ENCODE measurements at places on chromosomes 6 and 20.
A peak's percentile ranks its signal among the peaks of the same experiment; 100 is the strongest.

GRCh38 chr20:48329031-48329615 is 498.7 kb downstream of the PREX1 start:
- DNase-seq, result no peak

DNA sequence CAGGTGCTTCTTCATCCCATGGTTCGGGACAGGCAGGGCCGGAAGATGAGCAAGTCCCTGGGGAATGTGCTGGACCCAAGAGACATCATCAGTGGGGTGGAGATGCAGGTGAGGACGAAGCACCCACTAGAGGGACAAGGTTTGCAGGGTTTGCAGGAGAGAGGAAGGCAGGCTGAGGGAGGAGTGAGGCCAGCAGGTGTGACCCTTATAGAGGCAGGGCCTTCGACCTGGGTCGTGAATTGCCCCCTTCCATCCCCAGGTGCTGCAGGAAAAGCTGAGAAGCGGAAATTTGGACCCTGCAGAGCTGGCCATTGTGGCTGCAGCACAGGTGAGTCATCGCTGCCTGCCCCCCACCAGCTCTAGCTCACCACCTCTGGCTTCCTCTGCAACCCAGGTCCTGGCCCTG is 8.4 kb downstream of the VARS2 start:
- DNase-seq, result no peak

GRCh38 chr6:125598422-125598821 is 151.0 kb upstream of the HEY2 start:
- peak; percentile 78 for DNase-seq

- DNase-seq, result no peak
Measured at GRCh38 chr6:49541936-49542335, 8.5 kb upstream of the C6orf141 start.

- no peak for DNase-seq
Measured at GRCh38 chr6:91412532-91412931, 825.7 kb upstream of the MAP3K7 start.

DNA sequence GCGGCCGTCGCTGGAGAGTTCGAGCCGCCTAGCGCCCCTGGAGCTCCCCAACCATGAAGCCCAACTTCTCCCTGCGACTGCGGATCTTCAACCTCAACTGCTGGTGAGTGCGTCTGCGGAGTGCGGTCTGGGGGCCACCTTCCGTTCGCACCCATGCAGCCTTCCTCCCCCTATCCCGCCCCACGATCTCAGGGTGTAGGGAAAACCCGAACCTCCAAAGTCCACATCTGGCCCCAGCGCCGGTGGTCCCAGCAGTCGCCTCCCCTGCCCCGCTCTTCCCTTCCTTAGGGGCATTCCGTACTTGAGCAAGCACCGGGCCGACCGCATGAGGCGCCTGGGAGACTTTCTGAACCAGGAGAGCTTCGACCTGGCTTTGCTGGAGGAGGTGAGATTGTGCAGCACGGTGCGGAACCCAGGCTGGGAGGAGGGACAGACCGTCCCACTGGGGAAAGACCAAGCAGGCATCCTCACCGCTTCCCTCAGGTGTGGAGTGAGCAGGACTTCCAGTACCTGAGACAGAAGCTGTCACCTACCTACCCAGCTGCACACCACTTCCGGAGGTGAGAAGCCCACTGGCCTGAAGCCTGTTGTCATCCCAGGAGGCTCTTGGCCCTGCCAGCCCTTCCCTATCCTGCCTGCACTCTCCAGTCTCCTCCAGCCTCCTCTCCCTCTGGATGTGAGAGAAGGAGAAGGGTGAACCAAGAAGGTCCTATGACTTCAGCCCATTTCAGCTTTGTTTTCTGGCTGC is 719 bp downstream of the SMPD2 start:
- peak; percentile 40 for DNase-seq

GRCh38 chr6:78831492-78831891 is 35.9 kb upstream of the IRAK1BP1 start:
- DNase-seq, result no peak

GRCh38 chr6:55670850-55671413 is 91.9 kb upstream of the HMGCLL1 start:
- DNase-seq, result no peak

GRCh38 chr6:154613137-154613676 is 102.7 kb upstream of the CNKSR3 start:
- no peak for DNase-seq

DNA sequence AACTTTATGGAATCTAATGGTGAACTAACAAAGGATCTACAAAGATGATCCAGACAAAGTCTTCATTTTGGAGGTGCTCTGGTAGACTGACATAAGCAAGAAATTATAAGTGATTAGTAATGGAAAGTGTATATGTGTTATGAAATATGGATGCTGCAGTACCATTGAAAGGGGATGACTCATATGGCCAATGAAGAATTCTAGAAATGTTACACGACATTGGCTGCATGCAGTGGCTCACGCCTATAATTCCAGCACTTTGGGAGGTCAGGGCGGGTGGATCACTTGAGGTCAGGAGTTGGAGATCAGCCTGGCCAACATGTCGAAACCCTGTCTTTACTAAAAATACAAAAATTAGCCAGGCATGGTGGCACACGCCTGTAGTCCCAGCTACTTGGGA is 23.5 kb downstream of the CFAP206 start:
- no peak for DNase-seq

- no peak for DNase-seq
Measured at GRCh38 chr6:158270389-158271127, 41.7 kb upstream of the TULP4 start.

DNA sequence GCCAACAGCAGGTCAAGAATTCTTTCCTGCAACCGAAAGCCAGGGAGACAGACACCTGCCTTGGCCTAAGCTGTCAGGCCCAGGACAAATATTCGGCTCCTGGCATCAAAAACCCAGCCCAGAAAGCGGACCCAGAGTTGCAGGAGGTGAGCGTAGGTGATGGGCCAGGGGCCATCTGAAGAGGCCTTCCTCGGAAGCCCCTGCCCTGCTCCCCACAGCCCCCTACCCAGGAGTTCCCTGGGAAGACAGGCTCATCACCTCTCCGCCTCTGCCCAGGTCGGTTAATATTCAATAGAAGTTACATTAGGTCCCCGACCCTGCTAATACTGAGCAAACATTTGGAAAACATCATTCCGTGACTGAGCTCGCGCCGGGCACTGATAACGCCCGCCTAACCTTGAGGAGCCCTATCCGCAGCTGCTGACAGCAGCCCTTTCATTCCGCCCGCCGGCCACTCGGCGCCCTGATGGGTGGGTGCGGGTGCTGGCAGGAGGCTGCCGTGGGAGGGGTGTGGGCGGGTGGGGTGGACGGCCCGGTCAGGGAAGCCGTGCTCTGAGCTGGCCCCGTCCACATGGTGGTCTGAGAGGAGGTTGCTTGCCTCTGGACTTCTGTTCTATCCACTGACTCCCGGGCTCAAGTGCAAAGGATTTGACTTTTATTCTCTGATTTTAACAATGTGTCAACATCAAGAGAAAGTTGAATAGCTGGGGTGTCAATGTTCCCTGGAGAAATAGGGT is 55.7 kb downstream of the HNF4A start:
- DNase-seq, result no peak
